ENCODE measurements at places on chromosomes 11 and 22.

GRCh38 chr11:85257837-85258236, 369.3 kb downstream of the DLG2 start:
- no peak for DNase-seq

- DNase-seq = no peak
These were observed 17.3 kb downstream of the TRAF6 start for GRCh38 chr11:36492724-36493304.

- DNase-seq = no peak
These were observed 334.5 kb downstream of the RAB38 start for GRCh38 chr11:87840786-87841185.

DNA sequence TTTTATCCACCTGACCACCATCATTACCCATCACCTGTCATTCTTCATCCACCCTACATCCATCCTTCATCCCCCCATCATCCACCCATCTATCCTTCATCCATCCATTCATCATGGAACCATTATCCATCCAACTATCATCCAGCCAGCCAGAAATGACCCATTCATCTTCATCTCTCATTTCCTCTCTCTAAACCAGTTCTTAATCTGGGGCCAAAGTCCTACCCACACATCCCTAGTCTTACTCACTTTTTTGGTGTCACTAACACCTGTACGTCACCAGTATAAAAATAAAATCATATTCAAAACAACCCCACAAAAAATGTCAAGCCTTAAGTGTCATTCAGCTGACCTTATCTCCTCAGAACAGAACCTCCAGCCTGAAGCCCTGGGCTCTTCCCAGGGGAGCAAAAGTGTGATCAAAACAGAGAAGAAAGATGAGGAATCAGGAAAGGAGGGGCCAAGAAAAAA, 12.3 kb downstream of the SPI1 start:
- no peak for DNase-seq

DNA sequence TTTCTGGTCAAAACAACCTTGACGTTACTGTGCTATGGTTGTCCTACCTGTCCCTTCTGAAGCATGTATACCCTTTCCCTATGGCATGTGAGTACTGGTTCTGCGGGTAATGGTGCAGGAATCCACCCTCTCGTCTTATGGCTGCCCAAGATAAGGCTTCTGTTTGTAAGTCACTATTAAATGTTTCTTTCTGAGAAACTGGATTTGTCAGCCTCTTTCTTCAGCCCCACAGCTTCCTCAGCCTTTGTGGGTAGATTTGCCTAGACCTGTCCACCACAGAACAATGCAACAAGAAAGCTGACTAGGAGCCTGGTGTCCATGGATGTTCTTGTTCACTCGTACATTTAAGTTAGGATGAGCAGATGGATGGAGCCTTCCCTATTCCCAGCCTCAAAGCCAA, 14.4 kb downstream of the MMP7 start:
- no peak for DNase-seq

GRCh38 chr22:21845558-21846453, 21.6 kb downstream of the MAPK1 start:
- no peak for DNase-seq

DNA sequence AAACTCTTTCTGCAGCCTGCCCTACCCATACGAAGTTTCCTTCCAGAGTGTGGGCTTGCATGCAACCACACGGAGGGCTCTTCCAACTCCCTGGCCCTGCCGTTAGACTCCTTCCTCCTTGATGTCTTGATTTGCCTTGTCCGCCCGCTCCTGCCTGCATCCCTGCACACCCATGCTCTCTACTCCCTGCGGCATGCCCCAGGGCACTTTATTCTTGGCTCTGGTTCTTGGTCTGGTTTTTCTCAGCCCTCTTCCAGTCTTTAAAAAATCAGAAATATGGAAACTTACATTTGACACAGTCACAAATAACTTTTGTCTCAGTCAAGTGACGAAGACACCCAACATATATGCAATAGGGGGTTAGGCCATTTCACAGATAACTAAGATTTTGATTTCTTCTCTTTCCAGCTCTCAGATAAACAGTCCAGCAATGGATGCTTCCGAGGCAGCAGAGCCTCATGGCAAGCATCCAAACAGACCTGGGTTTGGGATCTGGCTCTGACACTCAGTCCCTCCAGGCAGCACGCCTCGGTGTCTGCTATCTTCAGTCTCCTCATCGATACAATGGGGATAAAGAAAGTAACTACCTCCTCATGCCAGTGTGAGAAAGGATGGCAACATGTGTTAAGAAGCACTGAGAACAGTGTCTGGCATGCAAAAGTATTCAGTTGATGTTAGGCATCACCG, 15.7 kb upstream of the OPCML start:
- no peak for DNase-seq

- no peak for DNase-seq
These were observed 1044.3 kb upstream of the RAG2 start for GRCh38 chr11:37642296-37642695.

DNA sequence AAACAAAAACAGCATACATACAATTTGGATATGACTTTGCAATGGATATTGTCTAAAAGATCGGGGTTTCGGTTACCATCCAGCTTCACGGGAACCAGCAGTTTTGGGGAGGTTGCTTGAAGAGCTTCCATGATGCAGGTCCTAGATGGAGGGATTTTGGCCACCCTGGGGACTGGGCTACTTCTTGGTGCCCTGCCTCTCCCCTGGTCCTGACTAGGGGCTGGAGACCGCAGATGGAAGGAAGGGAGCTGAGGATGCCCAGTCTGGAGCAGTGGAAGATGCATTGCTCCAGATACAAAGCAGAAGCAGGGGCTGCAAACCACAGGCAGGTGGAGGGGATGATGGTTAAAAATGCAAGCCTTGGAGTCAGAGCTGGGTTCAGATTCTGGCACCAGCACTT, 13.5 kb downstream of the SOX10 start:
- DNase-seq = no peak

GRCh38 chr22:32733923-32734514, 67.5 kb upstream of the TIMP3 start:
- no peak for DNase-seq

GRCh38 chr22:47071078-47071806, 308.8 kb downstream of the TBC1D22A start:
- DNase-seq = no peak

- no peak for DNase-seq
These were observed 192.6 kb downstream of the DSCAML1 start for GRCh38 chr11:117604336-117604995.

DNA sequence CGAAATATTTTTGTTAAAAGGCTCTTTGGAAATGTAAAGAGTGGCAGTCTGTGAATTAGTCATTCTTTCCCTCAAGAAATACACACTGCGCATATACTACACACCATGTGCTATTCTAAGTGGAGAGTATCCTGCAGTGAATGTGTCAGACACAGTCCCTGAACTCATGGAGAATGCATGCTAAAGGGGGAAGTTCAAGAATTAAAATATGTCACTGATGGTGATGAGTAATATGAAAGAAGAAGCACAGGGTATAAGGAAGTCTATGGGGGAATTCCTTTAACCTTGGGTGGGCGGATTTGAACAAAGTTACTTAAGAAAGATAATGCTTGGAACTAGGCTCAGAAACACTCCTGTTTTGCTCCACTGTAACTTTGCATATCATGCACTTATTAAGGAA, 153.0 kb downstream of the LRRC4C start:
- DNase-seq = no peak

- DNase-seq = no peak
These were observed 11.9 kb downstream of the MRGPRX3 start for GRCh38 chr11:18144243-18144642.

DNA sequence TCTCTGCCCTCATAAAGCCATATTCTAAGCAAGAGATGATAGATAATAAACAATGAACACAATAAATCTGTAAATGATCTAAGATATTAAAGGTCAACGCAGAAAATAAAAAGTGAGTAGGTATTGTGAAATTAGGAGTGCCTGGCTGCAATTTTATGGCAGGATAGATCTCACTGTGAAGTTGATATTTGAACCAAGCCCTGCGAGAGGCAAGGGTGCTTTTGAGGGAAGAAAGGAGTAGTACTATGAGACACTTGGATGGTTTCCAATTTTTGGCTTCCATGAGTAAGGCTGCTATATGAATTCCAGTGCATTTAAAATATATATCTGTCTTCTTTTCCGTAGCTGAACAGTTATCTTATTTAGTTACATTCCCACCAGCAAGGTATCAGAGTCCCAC, 720.0 kb upstream of the CNTN5 start:
- no peak for DNase-seq

GRCh38 chr11:129968591-129969419, 33.8 kb downstream of the PRDM10 start:
- DNase-seq = no peak

GRCh38 chr11:92277871-92278270, 53.3 kb downstream of the FAT3 start:
- DNase-seq = no peak

GRCh38 chr11:112637076-112637475, 324.1 kb upstream of the NCAM1 start:
- DNase-seq = no peak

DNA sequence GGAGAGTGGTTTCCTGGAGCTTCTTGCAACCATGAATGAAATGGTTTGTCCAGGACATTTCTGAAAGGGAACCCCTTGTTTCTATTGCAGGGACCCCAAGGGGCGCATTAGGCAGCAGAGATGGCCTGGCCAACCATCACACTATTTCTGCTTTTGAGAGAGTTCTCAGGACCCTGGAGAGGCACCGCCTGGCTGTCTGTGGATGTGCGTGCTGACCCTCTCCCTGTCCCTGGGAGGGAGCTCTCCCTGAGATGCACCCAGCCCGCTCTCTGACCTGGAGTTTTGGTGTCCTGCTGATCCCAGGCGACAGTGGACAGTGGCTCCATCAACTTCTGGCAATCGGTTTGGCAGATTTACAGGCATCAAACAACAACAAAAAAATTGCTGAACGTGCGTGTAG, 80.3 kb upstream of the SLC22A12 start:
- no peak for DNase-seq
